ENCODE measurements at places on chromosomes 6 and 20.

DNA sequence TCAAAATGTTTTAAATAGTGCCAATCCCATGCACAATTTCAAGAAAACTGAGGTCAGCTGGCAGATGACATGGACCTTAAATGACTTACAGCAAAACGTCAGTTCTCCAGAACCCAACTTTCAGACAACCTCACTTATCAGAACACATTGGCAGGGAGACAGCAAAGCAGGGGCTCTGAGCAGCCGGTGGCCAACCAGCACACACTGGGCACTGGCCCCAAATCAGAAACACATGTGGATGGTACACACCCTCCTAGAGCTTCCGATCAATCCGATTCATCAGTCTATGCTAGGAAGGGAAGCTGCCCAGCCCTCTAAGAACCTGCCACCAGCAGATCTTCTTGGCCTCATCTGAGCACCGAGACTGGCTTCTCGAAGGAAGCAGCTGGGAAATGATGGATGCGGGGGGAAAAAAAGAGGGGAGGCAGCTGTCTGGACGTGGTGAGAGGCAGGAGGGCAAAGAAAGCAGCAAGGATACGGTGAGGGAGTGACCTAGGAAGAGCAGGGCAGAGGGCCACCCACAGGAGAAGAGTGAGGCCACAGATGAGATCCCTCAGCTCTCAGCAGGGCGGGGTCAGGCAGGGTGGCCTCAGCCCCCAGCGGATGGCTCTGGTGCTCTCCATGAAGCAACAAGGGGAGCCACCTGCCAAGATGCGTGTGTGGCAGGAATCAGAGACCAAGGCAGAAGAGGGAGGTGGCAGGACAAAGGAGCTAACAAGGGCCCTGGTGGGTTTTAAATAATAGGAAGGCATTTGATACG lies 32.9 kb downstream of the TAF4 start:
- no peak for DNase-seq

DNA sequence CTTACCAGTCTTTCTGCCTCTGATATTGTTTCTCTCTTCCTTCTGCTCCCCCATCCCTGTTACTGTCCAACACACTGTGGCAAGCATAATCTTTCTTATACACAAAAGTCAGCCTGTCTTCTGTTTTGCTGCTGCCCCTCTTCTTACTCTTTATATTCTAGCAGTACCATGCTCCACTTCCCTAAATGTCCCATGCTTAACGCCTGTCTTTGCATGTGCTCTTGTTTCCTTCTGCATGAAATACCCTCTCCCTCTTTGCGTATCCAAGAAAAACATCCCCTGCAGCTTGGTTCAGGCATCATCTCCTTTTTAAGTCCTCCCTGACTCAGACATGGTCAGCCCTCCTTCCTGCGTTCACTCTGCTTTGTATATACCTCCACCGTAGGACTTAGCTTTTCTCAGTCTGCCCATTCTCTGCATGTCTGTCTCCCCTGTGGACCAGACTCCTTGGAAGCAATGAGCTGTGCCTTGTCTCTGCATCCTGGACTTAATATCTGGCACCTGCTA lies 103.9 kb downstream of the CTNNBL1 start:
- no peak for DNase-seq

GRCh38 chr20:22567944-22568871 lies 16.2 kb downstream of the FOXA2 start:
- DNase-seq: no peak

GRCh38 chr6:129749749-129750120 lies 39.8 kb upstream of the ARHGAP18 start:
- no peak for DNase-seq

DNA sequence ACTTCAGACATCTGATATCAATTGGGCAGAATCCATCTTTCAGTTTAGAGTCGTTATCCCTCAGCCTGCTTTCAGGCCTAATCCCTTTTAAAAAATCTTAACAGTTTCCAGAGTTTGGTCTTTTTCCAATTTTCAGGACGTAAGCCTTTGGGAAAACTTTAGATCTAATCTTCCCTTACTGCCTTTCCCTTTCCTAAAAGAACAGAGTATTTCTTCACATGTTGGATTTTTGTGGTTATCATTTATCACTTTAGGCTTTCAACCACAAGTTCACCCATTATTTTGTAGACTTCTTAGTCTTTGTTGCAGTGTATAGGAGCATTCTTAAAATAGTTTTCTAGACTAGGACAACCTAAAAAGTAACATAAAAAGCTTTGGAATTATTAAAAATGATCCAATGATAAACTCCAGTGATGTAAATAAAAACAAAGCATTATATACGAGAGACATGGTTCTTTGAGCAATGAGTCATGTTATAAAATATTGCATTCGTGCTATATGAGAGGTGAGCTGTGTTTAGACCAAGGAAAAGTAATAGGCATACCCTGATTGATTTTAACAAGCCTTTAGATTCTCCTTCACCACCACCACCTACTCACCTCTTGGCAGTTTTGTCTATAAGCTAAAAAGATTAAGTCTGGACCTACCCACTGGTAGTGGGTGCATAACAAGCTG lies 90.4 kb upstream of the MCHR2 start:
- DNase-seq: no peak

- peak; percentile 72 for DNase-seq
Observed at GRCh38 chr6:134267917-134268361, 50.0 kb downstream of the SGK1 start.

DNA sequence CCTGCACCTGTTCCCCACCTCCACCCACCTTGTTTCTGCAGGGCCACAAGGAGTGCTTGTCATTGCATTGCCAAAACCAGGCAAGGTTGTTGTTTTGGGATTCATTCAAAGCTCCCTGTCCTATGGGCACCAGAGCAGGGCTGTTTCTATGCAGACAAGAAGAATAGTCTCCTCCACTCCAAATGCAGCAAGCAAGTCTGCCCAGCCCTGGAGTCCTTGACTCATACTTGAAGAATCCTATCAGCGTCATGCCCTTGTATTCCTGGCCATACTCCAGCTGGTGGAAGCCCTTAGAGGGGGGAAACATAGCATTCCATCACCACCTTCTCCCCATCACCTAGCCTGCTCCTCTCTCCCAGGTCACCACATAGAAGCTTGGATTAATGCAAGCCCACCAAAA lies 145.3 kb upstream of the ECI2 start:
- DNase-seq: no peak

DNA sequence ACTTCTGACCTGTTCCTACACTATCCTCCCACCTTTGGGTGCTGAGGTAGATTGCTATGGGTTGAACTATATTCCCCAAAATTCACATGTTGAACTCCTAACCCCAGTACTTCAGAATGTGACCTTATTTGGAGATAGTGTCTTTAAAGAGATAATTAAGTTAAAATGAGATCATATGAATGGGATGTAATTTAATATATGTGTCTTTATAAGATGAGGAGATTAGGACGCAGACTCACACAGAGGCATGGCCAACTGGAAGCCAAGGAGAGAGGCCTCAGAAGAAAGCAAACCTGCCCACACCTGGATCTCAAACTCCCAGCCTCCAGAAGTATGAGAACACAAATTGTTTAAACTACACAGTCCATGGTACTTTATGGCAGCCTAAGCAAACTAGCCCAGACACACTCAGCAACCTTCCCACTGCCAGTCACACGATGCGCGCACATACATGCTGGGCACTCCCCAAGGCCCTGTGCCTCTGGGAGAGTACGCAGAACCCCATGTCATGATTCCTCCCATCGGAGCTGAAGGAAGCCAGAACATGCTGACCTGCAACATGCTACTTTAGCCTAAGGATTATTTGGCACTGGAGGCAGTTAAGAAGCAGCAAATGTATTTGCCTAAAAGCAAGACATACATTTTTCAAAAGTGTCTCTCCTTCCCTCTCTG lies 8.9 kb upstream of the SLC22A1 start:
- no peak for DNase-seq

GRCh38 chr6:16659466-16660156 lies 101.6 kb downstream of the ATXN1 start:
- no peak for DNase-seq

DNA sequence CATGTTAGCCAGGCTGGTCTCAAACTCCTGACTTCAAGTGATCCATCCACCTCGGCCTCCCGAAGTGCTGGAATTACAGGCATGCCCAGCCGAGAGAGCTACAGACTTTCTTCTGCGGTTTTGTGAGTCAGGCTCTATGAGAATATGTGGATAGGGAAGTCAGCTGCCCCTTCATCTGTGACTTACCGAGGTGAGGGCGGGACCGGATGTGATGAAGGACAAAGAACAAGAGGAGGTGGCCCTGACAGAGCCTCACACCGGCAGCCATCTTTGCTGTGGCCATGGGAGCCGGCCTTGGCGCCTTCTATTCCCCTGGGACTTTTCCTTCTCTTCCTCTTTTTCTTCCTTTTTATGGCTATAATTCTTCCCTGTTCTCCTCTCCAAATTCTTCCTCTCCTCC lies 67.0 kb downstream of the IYD start:
- no peak for DNase-seq

DNA sequence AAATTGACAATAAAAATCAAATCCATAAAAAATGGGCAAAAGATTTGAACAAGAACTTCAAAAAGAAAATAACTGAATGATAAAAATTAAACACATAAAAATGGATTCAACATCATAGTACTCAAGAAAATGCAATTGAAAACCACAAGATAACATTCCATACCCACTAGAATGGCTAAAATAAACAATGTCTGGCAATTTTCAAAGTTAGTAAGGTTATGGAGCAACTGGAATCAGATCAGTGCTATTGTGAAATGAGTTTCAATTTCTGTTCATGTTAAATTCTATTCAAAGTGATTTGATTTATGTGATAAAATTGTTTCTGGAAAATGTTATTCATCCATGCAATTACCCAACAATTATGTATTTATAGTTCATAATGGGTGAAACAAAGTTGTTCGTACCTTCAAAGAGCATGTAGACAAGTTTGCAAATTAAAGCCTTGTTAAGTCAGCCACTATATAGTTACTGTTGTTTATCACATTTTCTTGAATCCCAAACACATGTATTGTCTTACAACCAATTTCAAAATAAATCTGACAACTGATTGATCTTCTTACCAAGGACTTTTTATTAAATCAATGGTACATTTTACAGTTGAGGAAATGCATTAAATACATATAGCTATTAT lies 151.5 kb upstream of the CENPW start:
- DNase-seq: no peak

DNA sequence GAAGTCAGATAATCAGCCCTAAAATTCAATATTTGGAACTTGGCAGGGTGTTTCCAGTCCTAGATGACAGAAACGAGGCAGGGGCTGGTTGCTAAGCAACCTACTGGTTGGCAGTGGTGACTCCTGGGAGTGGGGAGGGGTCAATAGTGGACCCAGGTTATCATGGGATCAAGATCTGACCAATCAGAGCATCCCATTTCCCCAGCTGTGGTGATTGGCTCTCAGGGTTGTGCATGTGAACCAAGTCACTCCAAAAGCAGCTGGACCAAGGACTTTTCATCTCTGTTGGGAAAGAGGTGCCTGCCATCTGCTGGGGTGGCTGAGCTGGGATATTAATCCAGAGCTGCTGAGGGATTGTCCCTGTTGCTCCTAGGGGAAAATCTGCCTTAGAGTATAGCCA lies 253.4 kb downstream of the PREX1 start:
- DNase-seq: no peak

GRCh38 chr6:25925876-25926275 lies 4.6 kb downstream of the SLC17A2 start:
- DNase-seq: no peak

GRCh38 chr6:162866656-162867055 lies 138.9 kb downstream of the PACRG start:
- DNase-seq: no peak

DNA sequence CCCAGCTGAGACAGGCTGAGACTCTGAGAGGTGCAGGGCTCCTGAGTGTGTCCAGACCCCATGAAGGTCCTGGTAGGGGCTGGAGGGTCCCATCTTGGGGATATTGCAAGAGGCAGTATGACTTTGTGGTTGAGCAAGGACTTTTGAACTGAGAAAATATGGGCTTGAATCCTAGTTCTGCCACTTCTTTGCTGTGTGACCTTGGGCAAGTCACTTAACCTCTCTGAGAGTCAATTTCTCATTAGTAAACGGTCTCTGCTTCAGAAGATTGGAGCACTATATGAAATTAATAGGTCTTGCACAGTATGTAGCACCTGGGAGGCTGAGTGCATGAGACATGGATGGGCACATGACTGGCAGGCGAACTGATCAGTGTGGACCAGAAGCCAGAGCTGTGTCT lies 42.7 kb downstream of the TFEB start:
- no peak for DNase-seq

- DNase-seq: peak; percentile 14
Observed at GRCh38 chr6:227074-227782, 65.1 kb upstream of the DUSP22 start.

GRCh38 chr6:163554663-163555062 lies 140.1 kb downstream of the QKI start:
- DNase-seq: no peak

DNA sequence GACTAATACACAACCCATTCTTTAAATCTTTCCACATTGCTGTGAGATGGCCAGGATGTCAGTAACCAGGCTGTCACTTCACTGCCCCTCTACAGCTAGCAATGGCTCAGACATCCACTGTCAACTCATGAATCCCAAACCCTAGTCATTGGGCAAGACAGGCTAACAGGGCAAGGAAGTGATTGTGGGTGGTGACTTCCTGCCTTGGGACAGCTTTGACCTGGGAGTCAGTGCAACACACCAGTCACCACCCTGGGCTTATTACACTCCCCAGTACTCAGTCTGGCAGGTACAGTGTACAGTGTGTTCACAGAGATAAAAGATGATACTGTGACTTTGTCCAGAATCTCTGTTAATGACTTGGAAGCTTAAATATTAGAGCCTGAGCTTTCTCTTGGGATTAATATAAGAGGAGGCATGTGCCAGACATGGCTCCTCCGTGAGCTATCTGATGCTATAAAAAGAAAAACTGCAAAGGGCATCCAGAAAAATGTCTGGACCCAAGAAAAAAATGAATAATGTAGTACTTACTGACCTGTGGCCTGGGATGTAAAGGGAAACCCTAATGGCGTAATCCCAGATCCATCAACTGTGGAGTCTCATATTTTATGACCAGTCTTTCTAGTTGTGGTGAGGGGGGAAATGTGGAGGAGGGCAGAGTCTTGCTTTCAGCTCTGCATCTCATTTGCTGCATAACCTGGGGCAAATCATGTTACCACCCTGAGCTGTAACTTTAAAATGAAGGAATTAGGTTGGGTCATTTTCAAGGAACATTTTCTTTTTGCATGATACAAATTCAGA lies 244.4 kb downstream of the SLC24A3 start:
- DNase-seq: no peak

GRCh38 chr6:135854799-135855198 lies 3.3 kb downstream of the PDE7B start:
- no peak for DNase-seq

GRCh38 chr20:62027116-62027515 lies 38.6 kb downstream of the TAF4 start:
- DNase-seq: no peak
